ENCODE measurements at places on chromosomes 2 and 18. TPM values are rescaled to one million over a fixed set of nuclear protein-coding genes. Genes with fewer than 3 reads are reported as not detected.

DNA sequence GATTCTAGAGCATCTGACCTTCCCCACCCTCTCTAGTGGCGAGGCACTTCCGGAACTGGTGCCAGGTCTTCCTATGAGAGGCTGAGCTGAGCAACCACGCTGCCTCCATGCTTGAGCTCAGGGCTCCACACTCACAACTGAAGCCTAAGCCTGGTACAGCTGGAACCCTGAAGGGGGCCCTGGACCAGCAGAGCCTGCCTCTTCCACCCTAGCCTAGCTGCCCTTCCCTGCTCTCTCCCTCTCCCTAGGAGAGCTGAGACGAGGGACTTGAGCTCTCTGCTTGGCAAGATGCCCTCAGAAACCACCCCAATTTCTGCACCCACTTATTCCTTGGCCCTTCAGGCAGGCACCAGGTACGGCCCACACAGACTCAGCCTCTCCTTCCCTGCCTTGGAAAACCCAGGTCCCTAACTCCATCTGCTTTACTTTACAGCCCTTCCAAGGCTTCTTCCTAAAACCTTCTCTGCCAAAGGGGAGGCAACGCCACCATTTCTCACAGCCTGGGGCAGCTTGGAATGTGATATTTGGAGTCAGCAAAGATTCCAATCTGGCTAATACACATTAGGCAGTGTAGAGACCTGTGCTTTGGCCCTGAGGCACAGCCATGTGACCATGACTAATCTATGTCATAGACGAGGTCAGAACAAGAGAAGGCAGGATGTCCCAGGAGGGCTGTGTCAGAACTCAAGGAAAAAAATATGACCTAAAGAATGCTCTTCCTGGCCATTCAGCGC lies 18.8 kb downstream of the COX7A2L start:
- DNase-seq, result peak; percentile 95

Gene RFX8
- not detected for total RNA-seq

DNA sequence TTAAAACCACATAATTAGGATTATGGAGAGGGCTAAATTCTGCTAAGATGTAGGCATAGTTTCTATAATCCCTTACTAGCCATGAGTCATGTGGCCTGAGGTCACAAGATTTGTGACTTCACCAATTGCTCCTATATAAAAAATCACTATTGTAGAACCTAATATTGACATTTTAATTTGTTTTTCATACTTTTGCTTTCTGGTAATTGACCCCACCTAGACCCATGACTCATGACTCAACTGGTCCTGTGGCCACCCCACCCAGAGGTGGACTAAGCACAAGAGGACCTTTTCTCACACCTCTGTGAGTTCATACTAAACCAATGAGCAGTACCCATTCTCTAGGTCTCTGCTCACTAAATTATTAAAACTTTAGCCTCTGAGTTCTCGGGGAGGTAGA lies 1567.5 kb upstream of the LRRTM1 start:
- peak; percentile 22 for DNase-seq

DNA sequence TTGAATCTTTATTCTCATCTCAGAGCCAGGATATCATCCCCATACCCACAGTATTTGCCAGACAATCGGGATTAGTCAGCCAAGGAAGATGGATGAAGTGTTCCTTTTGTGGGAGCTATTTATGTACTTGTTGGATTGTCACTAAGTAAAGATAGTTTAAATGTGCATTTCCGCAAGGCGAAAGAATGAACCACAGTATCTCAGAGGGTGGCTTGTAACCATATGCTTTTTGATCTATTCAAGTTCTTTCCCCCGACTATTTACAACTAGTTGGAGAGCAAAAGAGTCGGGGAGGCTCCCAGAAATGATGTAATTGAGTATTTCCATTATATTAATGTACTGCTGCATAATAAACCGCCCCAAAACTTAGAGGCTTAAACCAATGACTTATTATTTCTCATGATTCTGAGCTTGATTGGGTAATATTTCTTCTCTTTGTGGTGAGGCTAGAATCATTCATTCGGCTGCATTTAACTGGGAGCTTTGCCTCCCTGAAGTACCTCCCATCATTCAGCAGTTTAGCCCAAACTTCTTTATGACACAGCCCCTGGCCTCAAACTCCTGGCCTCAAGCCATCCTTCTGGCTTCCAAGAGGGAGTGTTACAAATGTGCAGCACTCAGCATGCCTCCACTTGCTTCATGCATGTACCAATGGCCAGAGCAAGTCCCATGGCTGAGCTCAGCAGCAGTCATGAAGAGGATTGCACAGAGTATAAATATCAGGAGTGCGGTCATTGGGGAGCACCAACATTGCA lies 423.7 kb downstream of the METTL4 start:
- peak; percentile 75 for DNase-seq

GRCh38 chr2:156818944-156819343 lies 382.8 kb downstream of the GPD2 start:
- no peak for DNase-seq

DNA sequence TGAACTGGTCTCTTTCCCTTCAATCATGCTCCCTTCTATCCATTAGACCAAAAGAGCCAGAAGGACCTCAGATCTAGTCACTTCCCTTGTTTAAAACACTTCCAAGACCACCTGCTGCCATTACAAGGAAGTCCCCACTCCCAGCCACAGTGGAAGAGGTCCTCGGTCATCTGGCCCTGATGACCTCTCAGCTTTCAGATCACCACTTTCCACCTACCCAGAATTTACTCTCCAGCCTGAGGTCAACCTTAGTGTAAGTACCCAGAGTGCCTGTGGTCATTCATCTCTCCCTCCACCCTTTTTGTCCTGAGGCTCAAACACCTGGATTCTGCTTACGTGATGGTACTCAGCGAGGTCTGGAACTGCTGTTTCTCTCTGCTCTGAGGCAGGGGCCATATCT lies 67.1 kb downstream of the MARCO start:
- no peak for DNase-seq

GRCh38 chr18:29436459-29436858 lies 1259.5 kb upstream of the CDH2 start:
- DNase-seq, result no peak

Data from M059J (cell line).